ENCODE measurements at places on chromosomes 11 and 22.

DNA sequence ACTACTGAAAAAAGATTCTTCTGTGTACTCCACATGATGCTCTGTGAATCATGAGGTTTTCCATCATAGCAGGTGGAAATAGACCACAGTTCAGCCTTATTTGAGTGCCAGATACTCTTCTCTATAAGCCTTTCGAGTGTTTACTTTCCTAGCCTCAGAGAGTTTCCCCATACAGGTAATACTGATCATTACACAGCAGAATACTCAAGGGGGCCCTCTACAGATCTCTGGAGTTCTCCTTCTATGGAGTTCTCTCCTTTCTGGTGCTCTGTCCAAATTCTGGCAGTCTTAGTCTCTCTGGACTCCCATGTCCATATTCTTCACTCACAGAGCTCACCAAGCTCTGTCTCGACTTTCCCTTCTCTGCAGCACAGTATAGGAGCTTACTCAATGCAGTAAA is 175.7 kb upstream of the CARD18 start:
- no peak for DNase-seq

DNA sequence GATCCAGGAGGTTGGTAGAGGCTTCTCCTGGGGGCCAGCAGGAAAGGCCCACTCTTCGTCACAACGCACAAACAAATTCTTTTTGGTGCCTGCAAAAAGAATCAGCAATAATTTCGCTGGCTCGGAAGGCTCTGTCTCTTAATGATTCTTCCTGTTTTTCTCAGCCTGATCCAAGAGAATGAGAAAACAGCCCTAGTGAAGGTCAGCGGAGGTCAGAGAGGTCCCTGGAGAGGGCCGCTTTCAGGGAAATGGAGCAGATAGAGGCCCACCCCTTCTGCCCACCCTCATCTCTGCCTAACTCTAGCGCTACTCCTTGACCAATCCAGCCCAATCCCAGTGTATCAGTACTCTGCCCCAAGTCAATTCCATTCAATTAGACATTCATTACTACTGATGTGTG is 19.2 kb downstream of the LRRC55 start:
- DNase-seq, result no peak

DNA sequence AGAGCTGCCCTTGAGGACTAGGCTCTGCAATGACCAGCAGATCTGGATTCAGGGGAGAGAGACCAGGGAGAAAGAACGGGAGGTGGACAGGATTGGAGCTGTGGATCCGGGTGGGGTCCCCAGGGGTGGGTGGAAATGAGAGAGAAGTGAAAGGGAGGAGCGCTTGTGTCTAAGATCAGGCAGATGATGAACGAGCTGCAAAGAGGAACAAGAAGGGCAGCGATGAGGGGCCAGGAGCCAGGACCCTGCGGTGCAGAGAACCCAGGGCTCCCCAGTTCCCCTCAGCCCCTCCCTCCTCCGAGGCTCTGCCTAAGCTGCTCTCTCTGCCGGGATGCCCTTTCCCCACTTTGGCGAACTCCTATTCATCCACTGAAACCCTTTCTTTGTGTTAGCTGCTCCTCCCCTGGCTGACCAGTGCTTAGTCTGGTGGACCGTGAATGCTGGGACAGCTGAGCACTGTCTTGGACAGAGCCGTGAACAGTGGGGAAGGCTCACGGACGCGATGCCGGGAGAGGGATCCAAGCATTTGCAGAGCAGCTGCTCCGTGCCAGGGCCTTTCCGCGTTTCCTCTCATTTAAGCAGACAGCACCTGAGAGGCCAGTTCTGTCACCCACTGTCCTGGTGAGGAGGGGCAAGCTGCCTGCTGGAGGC is 35.9 kb downstream of the SHISAL1 start:
- DNase-seq, result no peak

DNA sequence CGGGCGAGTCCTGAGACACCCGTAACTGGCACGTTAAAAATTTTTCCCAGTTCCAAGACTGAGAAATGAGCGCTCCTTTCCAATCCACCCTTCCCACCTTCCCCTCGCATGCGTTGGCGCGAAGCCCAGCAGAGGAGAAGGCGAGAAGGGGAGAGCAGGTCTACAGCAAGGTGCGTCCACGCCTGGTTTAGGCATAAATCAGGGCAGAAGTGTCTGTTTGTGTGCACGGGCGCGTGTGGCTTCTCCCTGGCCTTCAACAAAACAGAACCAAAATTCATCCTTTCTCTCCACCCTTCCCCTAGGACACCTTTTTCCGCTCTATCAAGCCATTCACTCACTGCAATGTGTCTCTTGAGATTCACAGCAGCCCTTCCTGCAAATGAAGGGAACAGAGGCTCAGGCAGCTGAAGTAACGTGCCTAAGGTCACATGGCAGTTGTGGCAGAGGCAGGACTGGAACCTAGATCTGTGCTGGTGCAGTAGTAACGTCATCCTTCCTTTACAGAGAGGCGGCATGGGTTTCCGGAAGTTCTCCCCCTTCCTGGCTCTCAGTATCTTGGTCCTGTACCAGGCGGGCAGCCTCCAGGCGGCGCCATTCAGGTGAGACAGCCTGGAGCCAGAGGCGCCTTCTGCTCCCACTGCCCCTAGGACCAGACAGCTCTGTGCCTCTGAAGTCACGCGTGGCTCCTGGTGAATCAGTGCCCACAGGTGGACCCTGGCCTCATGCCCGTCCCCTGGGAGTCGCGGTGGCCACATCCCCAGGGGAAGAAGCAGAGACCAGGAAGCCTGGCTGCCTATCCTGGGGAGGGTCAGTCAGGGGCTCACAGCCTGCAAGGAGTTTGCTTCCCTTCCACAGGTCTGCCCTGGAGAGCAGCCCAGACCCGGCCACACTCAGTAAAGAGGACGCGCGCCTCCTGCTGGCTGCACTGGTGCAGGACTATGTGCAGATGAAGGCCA is 1.1 kb downstream of the CALCB start:
- peak; percentile 48 for DNase-seq

DNA sequence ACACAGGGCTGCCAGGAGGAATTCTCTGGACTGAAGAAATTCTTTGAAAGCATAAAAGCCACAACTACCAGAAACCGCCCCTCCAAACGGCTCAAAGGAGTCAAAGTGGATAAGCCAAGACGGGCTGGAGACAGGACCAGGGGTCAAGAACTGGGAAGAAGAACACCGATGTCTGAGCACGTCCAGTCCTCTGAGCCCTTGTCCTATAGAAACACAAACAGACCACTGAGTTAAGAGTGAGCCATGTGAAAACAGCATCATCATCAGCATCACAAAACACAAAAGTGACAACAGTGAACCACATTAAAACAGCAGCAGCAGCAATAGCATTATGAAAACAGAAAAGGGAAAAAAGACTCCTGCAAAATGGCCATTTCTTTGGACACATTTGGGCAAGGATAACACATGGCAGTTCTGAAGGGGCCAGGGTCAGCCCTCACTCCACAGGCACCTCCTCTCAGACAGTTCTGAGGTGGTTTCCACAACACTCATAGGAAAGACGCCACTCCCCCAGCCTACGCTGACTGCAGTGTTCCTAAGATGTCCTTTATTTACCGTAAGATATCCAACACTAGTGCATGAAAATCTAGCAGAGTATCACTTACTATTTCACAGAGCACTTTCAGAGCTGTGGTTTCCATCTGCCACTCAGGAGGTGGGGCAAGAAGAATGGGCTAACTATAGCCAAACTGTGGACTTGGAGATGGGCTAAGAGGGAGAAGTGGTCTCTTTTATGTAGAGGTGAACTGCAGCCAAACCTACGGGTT is 28.6 kb upstream of the YPEL1 start:
- no peak for DNase-seq

GRCh38 chr11:16242806-16243205 is 113.5 kb downstream of the SOX6 start:
- no peak for DNase-seq

DNA sequence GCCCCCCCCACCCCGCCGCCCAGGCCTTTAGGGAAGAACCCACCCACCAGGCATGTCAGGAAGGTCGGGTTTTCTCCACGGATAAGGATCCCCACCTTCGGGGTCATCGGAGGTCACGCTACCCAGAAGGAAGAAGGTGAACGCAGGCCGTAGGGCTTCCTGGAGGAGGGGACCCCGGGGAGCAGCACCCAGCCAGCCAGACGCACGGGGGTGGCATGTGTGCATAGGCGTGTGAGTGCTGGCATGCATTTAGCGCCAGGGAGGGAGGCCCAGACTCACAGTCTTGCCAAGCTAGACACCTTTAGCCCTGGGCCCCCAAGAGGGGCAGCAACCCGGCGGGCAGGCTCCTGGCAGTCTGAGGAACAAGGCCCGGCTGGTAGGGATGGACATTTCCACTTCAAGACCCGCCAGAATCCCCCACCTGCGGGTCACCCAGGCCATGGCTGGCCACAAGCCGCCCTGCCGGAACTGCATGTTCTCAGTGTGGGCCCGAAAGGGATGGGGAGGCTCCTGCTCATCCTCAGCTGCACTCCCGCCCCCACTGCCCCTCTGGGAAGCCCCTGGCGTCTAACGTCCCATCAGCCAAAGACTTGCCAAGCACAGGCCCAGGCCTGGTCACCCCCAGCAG is 16.7 kb upstream of the PIM3 start:
- no peak for DNase-seq

- DNase-seq, result peak; percentile 79
Observed at GRCh38 chr11:8263769-8264410, at the start of gene LMO1. Gene LMO1 (minus strand): TSS chr11:8263878. CDS start chr11:8263362, 516 bp downstream.

DNA sequence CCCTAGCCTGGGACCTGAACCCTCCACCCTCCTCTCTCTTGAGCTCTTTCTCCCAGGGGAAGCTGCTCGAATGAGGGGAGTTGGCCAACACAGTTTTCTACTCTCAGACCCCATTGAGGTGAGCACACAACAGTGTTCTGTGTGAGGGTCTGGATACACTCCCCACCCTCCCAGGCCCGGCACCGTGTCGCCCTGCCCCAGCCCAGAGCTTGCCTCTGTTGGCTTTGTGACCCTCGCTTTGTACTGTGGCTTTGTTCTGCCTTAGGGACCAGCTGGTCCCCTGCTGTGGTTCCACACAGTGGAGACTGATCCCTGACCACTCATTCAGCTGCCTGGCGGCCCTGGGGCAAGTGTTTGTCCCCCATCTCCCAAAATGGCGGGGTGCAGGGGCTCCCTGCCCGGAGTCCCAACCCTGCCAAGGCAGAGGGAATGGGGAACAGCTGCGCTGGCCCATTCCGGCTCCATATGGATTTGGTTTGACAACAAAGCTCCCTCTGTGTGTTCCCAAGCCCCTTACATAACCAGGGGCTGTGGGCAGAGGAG is 8.3 kb downstream of the ST3GAL4 start:
- no peak for DNase-seq

- no peak for DNase-seq
Observed at GRCh38 chr22:23137905-23138561, 3.8 kb downstream of the RSPH14 start.

GRCh38 chr22:20279662-20280134 is 11.6 kb upstream of the RTN4R start:
- DNase-seq, result no peak

DNA sequence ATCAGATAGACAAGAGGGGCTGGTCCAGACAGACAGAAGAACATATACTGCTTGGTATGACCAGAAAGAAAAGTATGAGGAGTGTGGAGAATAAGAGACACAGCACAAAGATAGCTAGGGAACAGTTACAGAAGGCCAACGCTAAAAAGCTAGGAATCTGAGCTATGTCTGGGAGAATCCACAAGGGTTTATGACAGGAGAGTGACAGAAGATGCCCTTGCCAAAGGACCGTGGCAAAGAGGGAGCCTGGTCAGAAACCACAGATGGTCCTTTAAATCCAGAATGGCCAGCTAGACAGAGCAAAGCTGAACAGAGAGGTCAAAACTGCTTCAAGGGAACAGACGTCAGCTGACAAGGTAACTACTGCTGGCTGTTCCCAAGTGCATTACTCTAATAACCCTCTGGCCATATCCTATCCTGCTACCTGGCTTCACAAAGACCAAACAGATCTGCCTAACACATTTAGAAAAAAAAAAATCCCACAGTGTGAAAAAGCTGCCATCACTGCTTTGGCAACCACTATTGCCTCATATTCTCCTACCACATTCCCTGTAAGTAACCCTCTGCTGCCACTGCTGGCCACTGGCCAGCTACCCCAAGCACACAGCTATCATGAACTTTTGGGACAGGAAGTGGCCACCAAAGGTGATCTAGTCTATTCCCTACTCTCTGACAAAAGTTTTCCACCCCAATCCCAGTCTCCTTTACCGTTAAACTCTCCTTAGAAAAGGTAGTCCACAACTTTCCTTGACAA is 7.3 kb downstream of the SERGEF start:
- no peak for DNase-seq

GRCh38 chr11:62921201-62921572 is at the start of gene CHRM1:
Gene CHRM1 (minus strand): TSS chr11:62921363. CDS start chr11:62911100, 10,263 bp downstream.
- no peak for DNase-seq

DNA sequence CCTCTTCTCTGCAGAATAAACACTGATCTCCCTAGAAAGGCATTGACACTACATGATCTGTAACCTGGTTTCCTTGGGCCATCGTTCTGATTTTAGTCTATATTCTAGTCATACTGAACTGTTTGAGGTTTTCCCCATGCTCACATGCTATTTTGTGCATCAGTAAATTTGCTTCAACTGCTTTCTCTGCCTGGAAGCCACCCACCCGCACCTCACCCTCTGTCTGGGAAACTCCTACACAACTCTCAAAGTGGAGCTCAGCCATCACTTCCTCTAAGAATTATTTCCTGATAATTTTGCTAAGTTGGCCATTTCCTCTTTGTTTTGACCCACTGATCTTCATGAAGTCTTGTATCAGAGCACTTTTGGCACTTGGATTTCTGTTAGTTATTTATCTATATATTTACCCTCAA is 36.1 kb downstream of the MMP20 start:
- DNase-seq, result no peak

GRCh38 chr11:70205049-70205725 is 2.1 kb downstream of the FADD start:
- no peak for DNase-seq

- DNase-seq, result no peak
Observed at GRCh38 chr11:10916665-10917064, 58.8 kb upstream of the ZBED5 start.

- no peak for DNase-seq
Observed at GRCh38 chr11:123698546-123699127, 42.8 kb downstream of the ZNF202 start.

DNA sequence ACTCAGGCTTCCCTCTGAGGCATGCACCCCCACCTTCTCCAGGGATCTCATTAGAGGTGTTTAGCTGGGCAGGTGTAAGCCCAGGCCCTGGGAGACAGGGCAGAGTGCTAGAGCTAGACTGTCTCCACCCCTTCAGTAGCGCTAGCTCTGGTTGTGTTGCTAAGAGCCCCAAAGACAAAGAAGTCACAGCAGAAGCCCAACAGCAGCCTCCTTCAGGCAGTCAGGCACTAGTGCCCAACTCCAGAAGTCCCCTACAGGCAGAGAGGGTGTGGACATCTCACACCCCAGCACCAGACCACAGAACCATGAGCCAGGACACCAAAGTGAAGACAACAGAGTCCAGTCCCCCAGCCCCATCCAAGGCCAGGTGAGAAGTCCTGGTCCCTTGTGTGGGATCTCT is at the start of gene CNGA4:
Gene CNGA4, plus strand, starts transcription at position 188 of the 400 bp plus-strand sequence. Its CDS starts 118 bp downstream, at position 306.
- no peak for DNase-seq

GRCh38 chr11:130308886-130309285 is 5.8 kb downstream of the ZBTB44 start:
- no peak for DNase-seq

DNA sequence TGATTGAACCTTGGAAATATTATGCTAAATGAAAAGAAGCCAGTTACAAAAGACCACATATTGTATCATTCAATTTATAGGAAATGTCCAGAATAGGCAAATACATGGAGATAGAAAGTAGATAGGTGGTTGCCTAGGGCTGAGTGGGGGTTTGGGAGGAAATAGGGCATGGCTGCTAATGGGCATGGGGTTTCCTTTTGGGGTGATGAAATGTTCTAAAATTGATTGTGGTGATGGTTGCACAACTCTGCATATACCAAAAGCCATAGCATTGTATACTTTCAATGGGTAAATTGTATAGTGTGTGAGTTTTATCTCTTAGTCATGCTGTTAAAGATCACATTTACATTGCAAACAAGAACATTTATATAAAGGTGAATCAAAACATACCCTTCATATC is 48.7 kb downstream of the LDLRAD3 start:
- no peak for DNase-seq
